Stimulated activated CD4-positive, alpha-beta T cell treated with anti-CD3 and anti-CD28 coated beads, Interleukin-15, amount 100 ng/mL, for 1 hour (primary cell): ENCODE measurements at places on chromosomes 1 and 21.

GRCh38 chr1:36306902-36307456 is 811 bp downstream of the SH3D21 start:
- DNase-seq: peak; percentile 86

- DNase-seq: no peak
Observed at GRCh38 chr1:7229696-7230631, 444.7 kb downstream of the CAMTA1 start.

DNA sequence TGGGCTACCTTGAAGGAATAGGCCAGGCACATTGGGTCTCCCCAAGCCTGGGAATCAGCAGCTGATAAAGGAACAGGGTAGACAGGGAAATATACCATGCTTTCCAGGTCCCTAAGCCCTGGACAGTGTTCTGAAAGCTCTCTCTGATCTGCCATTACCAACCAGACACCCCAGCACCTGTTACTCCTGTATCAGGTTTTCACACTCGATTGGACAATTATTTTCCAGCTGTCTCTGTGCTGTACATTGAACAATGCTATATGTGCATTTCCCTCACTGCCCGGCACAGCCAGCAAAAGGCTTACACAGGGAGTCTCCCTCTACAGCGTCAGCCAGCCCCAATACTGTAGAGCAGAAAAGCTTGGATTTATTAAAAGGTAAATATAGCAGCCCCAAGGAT is 4.7 kb downstream of the CFAP45 start:
- no peak for DNase-seq

DNA sequence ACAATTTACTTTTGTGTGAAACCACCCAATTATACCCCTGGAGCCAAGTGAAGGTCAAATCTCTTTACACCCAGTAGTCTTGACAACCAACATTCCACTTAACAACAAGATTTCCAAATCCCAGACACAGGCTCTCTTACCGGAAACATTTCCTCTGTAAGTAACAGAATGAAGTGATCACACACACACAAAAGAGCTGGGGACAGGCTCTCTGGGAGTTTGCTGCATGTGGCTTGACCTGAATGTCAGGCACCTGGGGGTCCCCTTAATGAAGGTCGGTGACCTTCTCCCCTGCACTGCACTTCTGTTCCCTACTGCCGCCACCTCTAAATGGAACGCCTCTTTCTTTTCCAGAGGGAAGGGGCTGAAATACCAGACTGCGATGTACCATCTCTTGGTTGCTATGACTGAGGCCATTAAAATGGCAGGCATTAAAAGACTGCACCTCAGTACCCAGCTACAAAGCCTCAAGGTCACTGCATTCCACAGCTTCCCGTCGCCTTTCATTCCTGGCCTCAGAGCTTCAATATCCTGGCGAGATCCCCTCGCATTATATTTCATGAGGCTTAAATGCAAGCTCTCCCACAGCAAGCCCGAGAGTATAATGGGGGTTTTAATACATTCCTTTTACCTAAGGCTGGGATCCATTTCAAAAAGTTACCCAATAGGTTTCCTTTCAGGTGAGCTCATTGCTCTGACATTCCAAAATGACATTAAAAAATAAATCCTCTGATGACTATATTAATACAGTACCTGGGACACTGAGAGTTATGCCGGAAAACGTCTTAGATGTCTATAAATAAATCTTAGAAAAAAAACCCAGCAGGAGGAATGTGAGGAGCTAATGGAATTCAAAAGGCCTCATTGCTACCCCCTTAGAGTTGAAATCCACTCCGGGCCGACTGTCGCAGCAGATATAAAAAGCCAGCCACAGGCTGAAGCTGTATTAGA is 90.9 kb upstream of the DIRAS3 start:
- DNase-seq: no peak

DNA sequence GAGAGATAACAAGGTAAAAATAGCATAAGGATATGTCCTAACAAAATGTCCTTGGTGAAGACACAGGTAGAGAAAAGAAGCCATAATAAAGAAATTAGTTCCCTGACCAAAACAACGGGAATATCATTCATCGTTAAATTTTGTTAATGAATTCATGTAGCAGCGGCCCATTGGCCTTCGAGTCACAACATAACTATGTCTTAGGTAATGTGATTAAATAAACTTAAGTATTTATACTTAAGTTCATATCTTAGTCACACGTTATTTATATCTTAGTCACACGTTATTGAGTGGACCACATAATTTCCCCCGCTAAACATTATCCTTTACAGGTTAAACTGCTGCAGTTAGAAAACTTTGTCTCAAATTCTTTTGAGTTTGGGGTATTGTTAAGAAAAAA is 1.2 kb downstream of the NEXN start:
- DNase-seq: no peak

- DNase-seq: no peak
Observed at GRCh38 chr1:22889213-22889827, 83.3 kb downstream of the LACTBL1 start.

DNA sequence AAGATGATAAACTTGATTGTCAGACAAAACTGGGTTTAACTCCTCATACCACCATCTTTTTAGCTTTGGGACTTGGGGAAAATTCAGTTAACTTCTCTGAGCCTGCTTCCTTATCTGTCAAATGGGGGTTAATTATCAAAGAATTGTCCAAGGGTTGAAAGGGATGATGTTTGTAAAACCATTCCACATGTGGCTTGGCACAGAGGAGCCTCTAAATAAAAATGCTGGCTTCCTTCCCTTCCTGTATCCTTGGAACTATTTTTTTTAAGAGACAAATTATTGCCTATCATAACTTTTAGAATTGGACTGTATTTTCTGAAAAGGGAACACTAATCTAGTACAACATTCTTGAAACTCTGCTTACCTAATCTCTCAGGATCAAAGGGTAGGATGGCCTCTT is 143.4 kb upstream of the USP24 start:
- DNase-seq: no peak
